ENCODE measurements at places on chromosomes 12 and 14.
A peak's percentile ranks its signal among the peaks of the same experiment; 100 is the strongest.

DNA sequence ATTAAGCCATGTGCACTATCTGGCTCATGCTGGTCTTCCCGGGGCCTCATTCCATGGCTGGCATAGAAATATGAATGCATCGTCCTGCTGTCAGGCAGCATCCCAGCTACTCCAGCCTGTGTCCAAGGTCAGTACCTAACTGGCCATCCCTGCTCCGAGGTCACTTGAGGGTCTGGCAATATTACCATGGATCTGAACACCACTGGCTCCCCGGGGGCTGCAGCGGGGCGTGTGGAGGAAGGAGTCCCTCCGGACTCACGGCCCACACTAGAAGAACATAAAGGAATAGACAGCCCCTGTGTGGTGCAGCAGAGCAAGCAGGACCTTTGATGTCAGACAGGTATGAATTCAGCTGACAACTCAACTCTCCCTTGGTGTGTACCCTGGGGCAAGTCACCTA lies 19.2 kb downstream of the ESRRB start:
- no peak for DNase-seq

DNA sequence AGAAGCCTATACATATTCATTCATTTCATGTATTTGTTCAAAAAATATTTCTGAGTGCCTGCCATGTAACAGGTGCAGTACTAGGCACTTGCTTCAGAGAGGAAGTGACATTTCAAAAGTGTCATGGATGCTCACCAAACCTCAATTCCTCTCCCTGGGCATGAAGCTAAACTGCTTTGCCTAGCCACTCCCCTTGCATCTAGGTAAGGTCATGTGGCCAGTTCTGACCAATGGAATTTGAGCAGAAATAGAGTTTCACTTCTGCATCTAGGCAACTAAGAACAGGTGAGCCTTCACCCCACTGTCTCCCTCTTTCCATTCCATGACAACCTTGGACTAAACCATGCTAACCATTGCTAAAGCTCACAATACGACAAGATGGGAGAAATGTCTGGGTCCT lies 27.6 kb downstream of the TC2N start:
- DNase-seq, result no peak

DNA sequence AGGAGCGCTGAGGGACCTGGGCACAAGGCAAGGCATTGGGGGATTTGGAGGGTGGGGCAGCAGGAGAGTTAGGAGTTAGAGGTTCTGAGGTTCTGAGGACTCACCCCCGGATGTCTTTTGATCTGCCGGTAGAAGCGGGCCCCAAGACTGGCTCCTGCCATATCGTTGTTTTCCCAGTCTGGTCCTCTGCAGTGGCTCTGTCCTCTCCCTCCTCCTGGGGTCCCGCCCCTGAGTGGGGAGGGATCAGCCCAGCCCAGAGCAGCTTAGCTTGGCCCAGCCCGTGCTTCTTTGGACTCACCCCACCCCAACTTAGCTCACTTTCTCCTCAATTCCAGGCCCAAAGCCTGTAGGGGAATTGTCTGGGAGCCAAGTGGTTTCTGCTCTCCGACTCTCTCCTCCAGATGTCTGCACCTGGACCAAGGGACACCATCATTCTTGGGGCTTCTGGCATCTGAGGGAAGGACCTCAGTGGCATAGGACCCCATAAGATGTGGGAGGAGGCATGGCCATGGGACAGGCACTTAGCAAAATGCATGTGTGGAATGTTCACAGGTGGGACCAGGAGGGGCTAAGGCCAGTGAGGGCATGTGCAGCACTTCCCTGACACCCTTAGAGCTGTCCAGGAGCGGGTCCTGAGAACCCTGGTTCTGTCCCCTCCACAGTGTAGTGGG lies 7.5 kb downstream of the SHMT2 start:
- DNase-seq, result no peak

DNA sequence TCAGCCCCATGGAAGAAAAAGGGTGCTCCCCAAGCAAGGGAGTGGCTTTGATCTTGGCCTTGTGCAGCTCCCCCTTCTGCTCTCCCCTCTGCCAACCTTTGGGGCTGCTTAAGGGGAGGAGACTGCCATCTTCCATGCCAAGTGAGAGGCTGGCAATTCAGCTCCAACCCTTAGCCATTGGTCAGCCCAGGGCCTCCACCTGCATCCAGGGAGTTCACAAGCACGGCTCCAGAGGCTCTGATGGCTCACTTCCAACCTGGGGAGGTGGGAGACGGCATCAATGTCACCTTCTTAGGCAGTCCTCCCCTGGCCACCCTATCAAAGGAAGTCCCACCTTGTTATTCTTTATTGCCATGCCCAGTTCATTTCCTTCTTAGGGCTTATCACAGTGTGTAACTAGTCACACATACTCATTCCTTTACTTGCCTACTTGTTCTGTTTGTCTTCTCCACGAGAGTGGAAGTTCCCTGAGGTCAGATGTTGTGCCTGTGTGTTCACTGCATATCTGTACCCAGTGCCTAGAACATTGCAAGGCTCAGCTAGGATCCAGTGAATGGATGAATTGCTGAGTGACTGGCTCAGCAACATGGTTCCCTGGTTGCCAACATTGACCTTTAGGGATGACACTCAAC lies 5.0 kb downstream of the HDAC7 start:
- DNase-seq, result peak; percentile 70

- no peak for DNase-seq
These were observed 19.9 kb downstream of the TTC7B start for GRCh38 chr14:90796329-90796728.

Measured in activated CD4-positive, alpha-beta T cell treated with anti-CD3 and anti-CD28 coated beads, Interleukin-2, Interleukin-4, amounts not matched to agents 100 ng/mL and 50 ng/mL, durations not matched to agents 16 hours and 8 hours (primary cell).